ENCODE measurements at places on chromosomes 2 and 18.

DNA sequence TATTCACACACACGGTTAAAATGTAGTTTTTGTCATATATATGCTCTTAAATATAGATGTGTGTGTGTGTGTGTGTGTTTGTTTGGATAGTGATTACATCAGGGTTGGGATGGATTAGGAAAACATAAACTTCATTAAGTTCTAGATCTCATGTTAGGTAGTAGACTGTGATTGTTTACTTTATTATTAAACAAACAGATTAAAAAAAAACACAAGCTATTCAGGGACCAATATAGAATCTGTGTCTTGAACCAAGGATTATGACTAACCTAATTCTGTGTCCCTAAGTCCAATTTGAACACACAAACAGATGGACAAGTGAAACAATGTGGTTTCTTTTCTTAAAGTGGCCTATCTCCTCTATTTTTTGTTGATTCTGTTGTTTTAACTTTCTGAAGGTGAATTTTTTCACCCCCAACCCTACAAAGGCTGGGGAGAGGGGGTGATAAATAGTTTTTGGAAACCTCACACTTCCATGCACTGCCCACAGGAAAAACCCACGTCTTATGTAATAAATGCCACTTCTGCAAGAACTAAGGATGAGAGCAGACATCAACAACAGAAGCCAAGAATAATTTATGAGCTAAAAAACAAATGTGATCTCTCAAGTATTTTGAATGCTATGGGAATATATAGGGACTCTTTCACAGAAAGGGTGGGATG, 40.7 kb downstream of the IL1R2 start:
- peak; percentile 48 for DNase-seq

DNA sequence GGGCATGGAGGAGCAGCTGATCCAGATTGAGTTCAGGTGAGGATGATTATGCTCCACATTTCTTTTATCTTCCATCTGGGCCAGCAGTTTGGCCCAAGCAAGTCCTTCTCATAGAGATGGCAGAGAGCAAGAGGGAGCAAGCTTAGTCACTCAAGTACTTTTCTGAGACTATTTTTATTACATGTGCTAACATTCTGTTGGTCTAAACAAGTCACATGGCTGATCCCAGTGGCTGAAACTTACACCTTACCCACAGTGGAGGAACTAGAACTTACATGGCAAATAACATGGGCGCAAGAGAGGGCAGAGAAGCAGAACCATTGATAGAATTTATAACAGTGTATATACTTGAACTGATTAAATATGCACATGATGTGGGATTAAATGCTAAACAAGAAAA, 105.7 kb downstream of the KYNU start:
- DNase-seq = no peak

DNA sequence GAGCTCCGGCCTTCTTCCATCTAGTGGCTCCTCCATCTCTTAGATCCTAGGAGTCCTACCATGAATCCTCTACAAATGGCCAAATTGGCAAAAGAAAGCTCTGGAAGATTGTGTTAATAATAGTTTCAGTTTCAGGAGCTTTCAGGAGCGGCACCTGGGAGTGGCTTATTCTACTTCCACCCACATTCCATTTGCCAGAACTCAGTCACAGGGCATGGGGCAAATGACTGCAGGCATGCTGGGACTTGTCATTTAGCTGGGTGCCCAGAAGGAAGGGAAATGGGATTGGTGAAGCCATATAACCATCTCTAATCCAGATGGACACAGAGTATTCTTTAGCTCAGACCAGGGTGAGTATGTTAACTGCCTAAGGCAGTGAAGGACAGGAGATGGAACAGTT, 3.6 kb upstream of the LRATD1 start:
- DNase-seq = no peak

- no peak for DNase-seq
These were observed 320.7 kb upstream of the HNRNPA3 start for GRCh38 chr2:176891857-176892256.

- peak; percentile 61 for DNase-seq
These were observed 20.5 kb downstream of the APLF start for GRCh38 chr2:68487773-68488355.
